ENCODE measurements at places on chromosomes 1 and 21.

- DNase-seq = no peak
These were observed 12.0 kb upstream of the BGLAP start for GRCh38 chr1:156229809-156230472.

DNA sequence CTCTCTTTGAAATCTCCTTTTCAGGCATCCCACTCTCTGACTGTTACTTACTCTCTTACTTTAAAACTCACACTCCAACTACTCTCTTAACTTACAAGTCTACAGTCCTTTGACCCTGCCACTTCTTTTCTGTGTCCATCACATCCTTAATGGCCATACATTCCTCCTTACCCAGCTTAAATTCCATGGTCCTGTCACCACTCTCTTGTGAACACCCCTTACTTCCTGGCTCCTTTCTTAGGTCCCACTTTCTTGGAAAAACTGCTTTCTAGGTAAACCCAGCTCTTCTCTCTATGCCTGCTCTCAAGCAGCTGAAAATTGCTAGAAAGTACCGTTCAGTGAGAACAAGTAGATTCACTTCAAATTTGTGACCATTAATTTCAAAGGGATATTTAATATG lies 109.1 kb downstream of the OLFML2B start:
- no peak for DNase-seq

- no peak for DNase-seq
These were observed 48.4 kb upstream of the CD34 start for GRCh38 chr1:207959141-207959825.

GRCh38 chr21:39346206-39346605 lies 2.7 kb downstream of the HMGN1 start:
- no peak for DNase-seq
